Activated T-helper 1 cell treated with anti-CD3 and anti-CD28 coated beads, Interleukin-2, amount 50 U/mL, for 16 hours (primary cell): ENCODE measurements at places on chromosomes 6 and 20.

DNA sequence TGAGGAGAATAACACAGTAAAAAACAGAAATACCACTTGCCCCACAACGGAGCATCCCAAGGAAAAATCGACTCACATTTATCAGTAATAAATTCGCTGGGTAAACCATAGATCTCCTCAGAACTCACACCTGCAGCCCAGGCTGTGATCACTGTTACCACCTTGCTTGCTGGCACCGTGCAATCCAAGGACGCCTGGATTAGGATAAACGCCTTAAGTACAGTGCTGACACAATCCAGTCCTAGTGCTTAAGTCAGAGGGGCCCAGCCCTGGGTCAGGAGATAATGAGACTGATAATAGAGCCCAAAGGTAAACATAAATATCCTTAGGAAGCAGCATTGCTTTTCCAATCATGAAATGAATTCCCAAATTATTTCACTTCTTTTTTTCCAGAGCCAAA lies 62.5 kb downstream of the EPB41L2 start:
- no peak for DNase-seq

- DNase-seq = no peak
Observed at GRCh38 chr6:144690133-144690532, 405.0 kb downstream of the UTRN start.

- DNase-seq = no peak
Observed at GRCh38 chr20:45049904-45050471, 50.9 kb downstream of the KCNS1 start.

GRCh38 chr6:111098597-111098996 lies 11.3 kb downstream of the SLC16A10 start:
- DNase-seq = no peak

DNA sequence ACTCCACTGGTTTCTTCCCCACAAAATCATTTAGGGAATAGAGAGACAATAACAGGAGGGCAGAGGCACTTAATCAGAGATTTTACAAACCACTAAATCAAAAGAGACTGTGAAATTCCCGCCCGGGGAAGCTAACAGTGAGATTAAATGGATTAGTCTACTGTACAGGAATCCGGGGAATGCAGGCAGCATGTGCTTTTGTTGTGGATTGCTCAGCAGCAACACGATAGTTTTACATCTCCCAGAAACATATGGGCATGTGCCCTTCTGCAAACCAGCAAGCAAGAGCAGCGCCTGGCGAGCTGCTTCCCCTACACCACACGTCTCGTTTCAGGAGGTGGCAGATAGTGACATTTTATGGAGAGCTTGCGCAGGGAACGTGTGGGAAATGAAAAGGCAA lies 382.3 kb downstream of the CD83 start:
- no peak for DNase-seq

DNA sequence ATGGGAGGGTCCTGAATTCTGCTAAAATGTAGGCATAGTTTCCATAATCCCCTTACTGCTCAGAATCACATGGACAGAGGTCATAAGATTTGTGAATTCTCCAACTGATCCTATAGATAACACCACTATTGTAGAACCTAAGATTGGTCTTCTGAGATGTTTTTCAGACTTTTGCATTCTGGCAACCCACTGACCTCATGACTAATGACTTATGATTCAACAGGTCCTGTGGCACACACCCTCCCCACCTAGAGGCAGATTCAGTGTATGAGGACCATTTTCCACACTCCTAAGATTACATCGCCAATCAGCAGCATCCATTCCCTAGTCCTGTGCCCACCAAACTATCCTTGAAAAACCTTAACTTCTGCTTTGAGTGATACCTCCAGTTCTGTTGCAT lies 207.2 kb downstream of the BTBD9 start:
- DNase-seq = no peak

- no peak for DNase-seq
Observed at GRCh38 chr20:3996399-3996798, 19.0 kb downstream of the RNF24 start.

DNA sequence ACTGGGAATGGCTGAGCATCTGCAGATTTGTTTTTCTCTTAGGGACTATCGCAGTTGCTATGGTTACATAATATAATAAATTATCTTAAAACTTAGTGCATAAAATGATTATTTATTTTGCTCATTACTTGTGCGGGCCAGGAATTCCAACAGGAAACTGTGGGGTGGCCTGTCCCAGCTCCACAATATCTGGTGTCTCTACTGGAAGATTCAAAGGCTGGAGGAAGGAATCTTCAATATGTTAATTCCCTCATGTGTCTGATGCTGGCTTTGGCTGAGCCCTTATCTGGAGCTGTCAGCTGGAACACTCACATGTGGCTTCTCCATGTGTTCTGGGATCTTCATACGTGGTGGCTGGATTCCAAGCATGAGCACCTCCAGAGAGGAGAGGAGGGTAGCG lies 23.9 kb upstream of the B3GAT2 start:
- DNase-seq = no peak

DNA sequence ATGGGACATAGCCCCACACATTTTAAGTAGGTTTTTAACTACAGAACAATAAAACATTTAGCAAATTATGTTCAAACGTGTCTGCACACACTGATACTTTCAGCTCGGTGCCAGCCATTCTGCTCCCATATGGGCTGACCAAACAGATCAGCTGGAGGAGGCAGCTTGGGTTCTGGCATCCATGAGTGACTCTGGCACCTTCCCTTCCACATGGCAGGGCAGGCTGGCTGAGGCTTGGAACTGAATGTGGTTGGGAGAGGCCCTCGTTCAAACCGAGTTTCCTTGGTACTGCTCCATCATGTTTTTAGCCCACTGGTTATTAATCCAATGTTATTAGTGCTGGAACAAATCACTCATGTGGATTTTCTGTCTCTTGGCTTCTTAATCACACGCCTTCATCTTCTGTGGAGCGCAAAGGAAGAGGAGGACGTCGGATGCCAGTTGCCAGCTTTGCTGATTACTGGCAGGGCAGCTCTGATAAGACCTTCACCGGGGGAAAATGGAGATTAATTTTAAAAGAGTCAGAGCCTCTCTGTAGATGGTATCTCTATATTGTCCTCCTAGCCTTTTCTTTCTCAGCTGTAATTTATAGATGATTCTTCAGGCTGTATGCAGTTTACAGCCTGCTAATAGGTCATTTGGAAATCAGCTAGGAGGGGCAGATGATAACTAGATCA lies 93.1 kb upstream of the TIAM2 start:
- DNase-seq = no peak

GRCh38 chr6:134368670-134369069 lies 50.8 kb upstream of the SGK1 start:
- no peak for DNase-seq

DNA sequence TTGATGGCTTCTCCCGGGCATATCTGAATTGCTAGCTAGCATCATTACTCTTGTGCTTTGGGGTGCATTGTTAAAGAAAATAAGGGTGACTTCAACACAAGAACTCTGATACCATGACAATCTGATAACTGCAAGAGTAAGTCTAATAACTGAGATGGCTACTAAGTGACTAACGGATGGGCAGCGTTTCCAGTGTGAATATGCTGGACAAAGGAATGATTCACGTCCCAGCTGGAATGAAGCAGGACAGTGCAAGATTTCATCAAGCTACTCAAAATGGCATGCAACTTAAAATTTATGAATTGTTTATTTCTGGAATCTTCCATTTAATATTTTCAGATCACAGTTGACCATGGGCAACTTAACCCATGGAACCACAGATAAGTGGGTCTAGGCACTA lies 31.7 kb downstream of the MOXD1 start:
- no peak for DNase-seq

DNA sequence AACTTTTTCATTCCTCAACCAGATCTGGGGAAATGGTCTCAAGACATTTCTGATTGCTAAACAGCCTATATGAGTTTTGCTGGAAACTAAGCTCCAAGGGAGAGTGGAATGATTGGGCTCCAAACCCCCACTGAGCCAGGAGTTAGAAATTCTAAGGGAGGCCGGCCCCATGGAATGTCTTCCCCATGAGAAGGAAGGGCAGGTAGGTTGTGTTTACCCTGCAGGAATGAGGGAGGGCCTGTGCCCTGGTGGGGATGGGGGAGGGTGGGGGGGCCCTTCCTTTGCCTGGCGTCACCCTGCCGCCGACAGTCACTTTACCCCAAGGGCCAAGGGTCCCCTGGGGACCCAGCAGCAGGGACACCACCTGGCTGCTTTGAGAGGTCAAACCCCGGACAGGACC lies 298.9 kb downstream of the TFAP2C start:
- DNase-seq = no peak

DNA sequence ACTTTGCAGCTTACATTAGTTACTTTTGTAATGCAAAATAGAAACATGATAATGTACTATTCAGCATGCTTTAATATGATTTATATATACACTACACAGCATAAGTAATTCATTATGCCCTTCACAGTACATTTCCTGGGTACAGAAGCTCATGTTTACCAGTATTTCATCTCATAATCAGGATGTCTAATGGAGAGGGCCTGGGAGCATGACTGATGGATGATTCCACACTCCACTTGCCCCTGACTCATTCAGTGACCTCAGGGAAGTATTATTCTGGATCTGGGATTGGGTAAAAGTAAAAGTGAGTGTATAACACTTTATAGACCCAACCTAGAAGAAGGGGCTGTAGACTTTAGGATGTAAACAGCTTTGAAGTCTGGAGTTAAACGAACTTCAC lies 31.4 kb upstream of the BACH2 start:
- DNase-seq = no peak

- DNase-seq = no peak
Observed at GRCh38 chr6:92161953-92162352, 1257.4 kb downstream of the EPHA7 start.

DNA sequence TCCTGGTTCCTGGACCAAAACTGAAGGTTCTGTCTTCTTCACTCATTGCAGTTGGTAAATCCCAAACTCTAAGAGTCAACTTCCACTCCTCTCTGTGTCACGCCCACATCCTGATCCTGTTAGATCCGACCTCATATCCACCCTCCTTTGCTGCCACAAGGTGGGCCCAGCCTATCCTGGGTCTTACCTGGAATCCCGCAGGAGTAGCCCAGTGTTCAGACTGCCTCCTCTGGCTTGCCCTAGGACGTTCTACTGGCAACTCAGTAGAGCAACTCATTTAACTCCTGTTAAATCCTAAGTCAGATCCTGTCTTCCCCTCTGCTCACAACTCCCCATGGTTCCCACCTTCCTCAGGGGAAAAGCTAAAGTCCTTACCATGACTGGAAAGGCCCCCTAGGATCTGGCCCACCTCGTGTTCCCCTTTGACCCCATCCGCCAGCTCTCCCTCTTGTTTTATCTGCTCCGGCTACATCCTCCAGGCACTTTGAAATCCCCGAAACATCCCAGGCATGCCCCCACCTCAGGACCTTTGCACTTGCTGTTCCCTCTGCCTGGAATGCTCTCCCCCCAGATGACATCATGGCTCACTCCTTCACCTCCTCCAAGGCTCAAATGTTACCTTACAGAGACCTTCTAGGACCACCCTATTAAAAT lies 43.9 kb downstream of the TFEB start:
- DNase-seq = no peak

DNA sequence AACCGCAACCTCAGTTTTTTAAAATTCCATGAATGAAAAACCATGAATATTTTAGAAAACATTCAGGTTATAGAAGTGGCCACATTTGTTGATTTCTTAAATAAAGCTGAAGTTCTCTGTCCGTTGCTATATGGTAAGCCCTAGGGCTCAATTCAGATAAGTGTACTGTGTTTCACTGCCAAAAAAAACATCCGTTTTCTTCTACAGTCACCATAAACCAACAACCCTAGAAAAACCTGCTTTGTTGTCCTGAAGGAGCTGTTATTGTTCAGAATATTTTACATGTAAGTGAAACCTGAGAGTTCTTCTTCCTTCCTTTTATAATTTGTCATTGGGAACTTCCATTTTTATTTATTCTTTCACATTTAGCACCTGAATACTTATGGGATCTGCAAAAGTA lies 274.1 kb downstream of the TFAP2A start:
- no peak for DNase-seq

GRCh38 chr6:56501993-56502392 lies 140.7 kb downstream of the DST start:
- DNase-seq = no peak

DNA sequence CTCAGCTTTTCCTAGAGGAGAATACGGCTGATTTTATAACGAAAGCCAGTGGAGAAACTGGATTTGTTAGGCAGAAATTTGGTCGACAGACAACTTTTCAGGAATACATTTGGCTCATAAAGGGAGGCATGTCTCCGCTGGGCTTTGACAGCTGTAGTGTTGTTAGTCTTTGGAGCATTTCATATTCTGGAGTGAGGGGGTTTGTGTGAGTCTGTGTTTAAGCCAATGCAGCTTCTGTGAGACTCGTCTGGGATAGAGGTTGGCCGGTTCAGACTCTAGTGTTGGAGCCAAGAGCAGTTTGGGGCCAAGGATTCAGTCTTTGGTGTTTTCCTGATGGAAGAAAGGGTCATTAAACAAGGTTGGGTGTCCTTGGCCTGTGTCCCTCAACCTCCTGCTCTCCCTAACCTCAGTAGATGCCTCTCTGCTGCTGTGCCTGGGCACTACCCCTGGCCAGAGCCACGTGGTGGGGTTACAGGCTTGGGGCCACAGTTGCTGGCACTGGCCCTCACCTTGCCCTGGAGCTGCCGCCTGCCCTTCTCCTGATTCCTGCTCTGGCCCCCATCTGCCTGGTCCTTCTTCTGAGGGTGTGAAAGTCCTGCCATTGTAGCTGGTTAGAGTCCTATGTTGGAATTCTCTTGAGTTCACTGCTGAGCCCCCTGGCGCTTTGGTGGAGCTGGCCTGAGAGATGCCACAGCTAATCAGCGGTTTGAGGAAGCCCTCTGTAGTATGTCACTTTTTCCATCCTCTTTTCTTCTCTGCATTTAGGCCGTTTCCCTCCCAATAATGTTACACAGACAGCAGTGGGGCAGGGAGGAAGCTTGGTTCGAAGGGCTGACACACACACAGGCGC lies 6.9 kb downstream of the PTK7 start:
- no peak for DNase-seq

DNA sequence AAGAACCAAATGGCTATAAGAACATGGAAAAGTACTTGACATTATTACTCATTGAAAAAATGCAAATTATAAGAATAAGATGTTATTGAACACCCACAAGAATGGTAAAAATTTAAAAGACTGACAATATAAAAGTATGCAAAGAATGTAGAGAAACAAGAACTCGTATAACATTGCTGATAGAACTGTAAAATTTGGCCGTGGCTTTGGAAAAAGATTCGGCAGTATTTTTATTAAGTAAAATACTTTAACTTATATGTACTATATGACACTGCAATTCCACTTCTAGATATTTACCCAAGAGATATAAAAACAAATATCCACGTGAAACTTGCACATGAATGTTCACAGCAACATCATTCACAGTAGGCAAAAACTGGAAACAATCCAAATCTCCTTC lies 239.2 kb downstream of the TPBG start:
- DNase-seq = no peak

DNA sequence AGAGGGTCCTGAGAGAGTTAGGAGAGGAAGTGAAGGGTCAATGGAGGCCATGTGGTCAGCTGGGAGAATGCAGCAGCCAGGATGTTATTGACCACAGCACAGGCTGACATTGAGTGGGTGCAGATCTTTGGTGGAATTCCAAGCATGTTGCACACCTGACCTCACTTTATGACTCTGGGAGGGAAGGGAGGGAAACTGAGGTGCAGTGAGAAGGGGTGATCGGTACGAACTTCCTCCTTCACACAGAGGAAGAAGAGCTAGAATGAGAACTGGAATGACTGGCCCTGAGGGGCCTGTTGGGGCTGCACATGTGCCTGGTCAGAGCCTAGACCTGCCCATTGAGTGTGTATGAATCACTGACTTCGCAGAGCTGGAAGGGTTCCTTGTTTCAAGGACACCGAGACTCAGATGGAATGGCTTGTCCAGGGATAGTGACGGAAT lies 9.8 kb downstream of the FAM83D start:
- DNase-seq = no peak
